ENCODE measurements at places on chromosomes 4 and X.

- DNase-seq: no peak
These were observed 386.1 kb upstream of the NR3C2 start for GRCh38 chr4:148828291-148828690.

- no peak for DNase-seq
These were observed 40.0 kb downstream of the PWWP3B start for GRCh38 chrX:106208154-106208553.

DNA sequence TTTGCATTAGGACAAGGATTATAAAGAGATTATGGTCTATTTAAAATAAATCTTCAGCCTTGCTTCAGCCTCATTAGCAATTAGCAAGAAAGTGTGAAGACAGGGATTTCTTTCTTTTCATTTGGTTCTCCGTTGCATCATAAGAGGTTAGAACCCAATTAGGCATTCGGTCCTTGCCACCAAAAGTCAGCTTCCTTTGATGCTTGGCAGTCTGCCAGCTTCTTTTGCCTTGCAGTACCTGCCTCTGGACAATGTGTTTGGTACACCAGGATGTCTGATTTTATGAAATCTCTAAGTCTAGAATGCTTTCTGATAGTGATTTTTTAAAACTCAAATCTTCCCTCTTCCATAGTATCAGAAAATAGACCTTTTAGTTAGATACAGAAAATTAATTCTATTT lies 12.4 kb downstream of the SMIM20 start:
- DNase-seq: no peak

DNA sequence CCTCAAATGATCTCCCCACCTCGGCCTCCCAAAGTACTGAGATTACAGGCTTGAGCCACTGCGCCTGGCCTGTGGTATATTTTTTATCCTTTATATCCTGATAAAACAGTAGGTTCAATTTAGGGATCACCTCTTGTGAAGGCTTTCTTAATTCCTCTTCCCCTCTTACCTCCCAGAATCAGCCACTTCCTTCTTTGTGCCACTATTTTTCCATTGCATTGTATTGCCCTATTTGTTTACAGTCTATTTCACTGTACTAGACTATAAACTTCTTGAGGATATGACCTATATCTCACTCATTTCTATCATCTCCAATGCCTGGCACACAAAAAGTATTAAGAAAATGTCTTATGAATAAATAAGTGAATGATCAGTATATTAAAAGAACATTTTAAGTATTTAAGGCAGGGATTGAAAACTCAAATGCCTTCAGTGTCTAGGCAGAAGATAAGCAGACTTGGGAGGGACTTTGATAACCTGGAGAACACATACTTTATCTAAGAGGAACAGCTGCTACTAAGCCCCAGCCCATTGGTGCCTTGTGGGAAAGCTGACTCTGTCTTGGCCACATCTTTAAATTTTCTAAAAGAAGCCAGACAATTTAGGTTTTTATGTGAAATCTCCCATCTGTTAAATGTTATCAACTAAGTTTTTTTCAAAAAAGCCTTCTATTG lies 82.3 kb upstream of the OGT start:
- DNase-seq: no peak

DNA sequence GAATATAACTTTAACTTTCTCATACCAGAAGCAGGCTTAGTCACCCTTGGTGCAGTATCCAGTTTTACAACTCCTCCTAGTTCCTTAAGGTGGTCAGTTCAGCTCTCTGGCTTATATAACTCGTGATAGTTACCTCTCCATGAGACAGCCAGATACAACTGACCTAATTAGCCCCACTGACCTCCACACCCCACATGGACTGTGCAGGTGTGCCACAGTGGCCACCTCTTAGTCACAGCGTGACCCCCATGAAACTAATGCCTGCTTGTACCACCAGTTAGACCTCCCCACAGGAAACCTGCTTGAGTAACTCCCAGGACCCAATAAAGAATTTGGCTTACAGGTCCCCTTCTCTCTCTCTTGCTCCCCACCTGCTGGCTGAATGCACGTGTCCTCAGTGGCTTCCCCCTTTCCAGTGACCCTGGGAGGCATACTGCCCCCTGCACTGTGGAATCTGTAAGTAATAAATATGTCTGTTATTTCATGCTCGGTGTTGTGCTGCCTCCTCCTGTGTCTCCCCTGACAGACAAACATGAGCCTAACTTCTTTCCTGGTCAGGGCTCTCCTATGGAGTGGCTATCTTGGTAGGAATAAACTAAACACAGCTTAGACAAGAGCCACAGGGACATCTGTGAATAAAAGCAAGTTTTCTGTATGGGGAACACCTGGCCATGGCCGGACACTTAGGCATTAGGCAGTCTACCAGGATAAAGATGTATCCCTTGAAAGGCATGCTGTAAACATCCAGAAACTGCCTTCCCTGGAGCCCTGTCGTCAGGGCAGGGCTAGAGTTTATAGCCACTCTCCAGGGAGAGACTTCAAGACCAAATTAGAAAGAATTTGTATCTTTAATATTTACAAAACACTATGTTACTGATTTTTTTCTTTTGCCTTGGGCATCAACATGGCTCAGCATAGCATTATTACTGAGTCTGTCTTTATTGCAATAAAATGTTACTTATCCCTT lies 209.7 kb upstream of the BOD1L1 start:
- no peak for DNase-seq

- DNase-seq: no peak
These were observed 154.2 kb upstream of the MAGEC2 start for GRCh38 chrX:142359331-142359730.

- DNase-seq: no peak
These were observed 1300.9 kb upstream of the DIAPH2 start for GRCh38 chrX:95383778-95384177.

- DNase-seq: no peak
These were observed 119.9 kb downstream of the ASMT start for GRCh38 chrX:1734806-1735205.

GRCh38 chr4:61740886-61741285 lies 540.8 kb downstream of the ADGRL3 start:
- no peak for DNase-seq

Data from stimulated activated CD4-positive, alpha-beta T cell treated with anti-CD3 and anti-CD28 coated beads, Interleukin-1b, Interleukin-23, amount 100 ng/mL, for 24 hours (primary cell).